Left ventricle myocardium inferior (tissue), 1 donor: ENCODE measurements at places on chromosomes 6 and 20.

GRCh38 chr6:116200619-116201249, 53.1 kb downstream of the TSPYL4 start:
- H3K4me1 ChIP-seq: peaks cover 29% of the 10 kb centered on the region
- H3K27me3 ChIP-seq: no peaks in the 10 kb centered on the region
- H3K27ac ChIP-seq: no peak overlapping the region
- DNase-seq: no peak
- no peak overlapping the region for H3K4me3 ChIP-seq
- no peaks in the 10 kb centered on the region for H3K36me3 ChIP-seq

GRCh38 chr6:42834056-42834455, 45.4 kb upstream of the RPL7L1 start:
- H3K4me3 ChIP-seq: no peak overlapping the region
- no peak overlapping the region for H3K27ac ChIP-seq
- H3K36me3 ChIP-seq: peaks cover 49% of the 10 kb centered on the region
- no peak for DNase-seq
- no peaks in the 10 kb centered on the region for H3K4me1 ChIP-seq
- H3K27me3 ChIP-seq: no peaks in the 10 kb centered on the region

DNA sequence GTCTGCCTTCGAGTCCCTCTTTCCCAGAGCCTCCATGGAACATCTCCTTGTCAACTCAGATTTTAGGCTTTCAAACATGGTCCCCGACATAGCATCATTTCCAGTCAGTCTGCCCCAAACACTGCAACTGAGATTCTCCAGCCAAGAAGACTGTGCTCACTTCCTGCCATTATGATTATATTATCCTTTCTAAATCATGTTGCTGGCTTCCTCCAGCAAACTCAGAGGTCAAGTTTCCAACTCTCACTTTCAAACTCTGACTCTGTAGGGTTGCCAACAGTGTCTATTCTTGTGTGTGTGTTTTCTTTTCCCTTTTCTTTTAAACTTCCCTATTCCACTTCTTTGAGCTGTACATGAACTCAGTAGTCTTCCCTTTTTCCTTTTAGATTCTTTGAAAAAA, 61.2 kb upstream of the TRAF3IP2 start:
- no peaks in the 10 kb centered on the region for H3K27me3 ChIP-seq
- peak overlapping the region; percentile 28 for H3K27ac ChIP-seq
- no peak for DNase-seq
- no peak overlapping the region for H3K4me3 ChIP-seq
- peaks cover 15% of the 10 kb centered on the region for H3K36me3 ChIP-seq

- H3K36me3 ChIP-seq: no peaks in the 10 kb centered on the region
- no peak overlapping the region for H3K4me3 ChIP-seq
- H3K27ac ChIP-seq: no peak overlapping the region
- peaks cover 68% of the 10 kb centered on the region for H3K27me3 ChIP-seq
Observed at GRCh38 chr6:168603234-168603633, 162.2 kb downstream of the SMOC2 start.

- no peak overlapping the region for H3K27ac ChIP-seq
- no peak overlapping the region for H3K4me3 ChIP-seq
- H3K36me3 ChIP-seq: no peaks in the 10 kb centered on the region
Observed at GRCh38 chr6:157514659-157515496, 133.9 kb downstream of the ZDHHC14 start.
